ENCODE measurements at places on chromosomes 3 and 15.

DNA sequence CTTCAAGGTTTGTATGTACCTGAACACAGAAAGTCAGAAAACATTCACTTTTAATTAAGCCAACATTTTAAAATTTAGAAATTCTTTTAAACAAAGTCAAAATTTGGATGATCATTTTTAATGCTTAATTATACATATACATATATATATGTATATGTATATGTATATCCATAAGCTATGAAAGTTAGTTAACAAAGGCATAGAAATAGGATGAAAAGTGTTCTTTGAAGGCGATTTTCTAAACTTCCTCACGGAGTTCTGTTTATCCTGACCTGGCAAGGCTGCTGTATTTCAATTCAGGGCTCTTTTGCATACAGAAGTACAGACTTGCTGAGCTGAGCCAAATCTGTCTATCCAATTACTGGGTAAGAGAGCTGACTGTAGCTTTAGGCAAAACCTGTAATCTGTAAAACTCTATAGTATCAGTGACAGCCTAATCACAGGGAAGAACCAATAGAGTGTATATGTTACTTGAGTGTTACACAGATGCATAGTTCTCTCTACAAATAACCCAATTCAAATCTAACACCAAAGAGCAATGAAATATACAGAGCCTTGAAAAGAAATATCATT, 32.1 kb upstream of the THRB start:
- no peak for DNase-seq

GRCh38 chr3:95721938-95722337, 1092.5 kb upstream of the EPHA6 start:
- no peak for DNase-seq

GRCh38 chr3:197880491-197881269, 69.3 kb upstream of the RPL35A start:
- DNase-seq, result no peak

DNA sequence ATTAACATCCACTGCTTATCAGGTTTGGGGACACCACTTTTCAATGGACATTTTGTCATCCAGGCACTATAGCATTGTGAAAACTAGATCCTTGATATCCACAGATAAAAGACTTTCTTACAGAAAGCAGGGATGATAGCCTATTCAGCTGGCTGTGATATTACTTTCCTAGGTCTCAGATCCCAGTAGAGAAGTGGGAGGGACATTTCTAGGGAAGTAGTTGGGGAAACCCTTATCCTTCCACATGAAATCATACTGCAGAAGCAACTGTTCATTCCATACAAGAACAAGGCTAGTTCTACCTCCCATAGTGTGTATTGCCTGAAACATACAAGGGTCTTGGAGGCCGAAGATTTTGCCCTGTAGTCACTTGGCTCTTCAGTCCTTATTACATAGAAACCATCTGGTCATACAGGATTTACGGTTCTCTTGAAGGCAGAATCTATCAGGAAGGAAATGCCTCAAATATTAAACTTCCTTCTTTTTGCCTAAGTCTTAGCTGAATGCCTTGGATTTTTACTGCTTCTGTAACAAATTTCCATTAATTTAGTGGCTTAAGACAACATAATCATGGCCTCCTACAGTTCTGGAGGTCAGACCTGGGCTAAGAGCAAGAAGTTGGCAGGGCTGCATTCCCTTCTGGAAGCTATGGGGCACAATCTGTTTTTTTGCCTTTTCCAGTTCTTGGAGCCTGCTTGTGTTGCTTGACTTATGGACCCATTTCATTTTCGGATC, 119.4 kb downstream of the ECT2 start:
- no peak for DNase-seq

DNA sequence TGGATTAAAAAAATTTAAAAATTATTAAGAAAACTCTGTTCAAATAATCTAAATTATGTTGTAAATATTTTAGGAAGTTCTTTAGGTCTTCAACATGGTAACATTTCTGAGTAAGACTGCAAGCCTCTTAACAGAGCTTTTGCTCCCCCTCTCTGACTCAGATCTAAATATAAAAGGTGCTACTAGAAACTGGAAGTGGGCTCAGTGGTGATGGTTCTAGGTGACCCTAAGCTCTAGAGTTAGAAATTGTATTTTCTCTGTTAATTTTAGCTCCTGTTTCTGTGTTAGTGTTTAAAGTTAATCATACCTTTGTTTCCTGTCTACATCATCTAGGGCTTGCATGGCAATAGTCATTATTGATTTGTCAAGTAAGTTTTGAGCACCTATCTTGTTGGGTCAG, 159.9 kb upstream of the MEIS2 start:
- DNase-seq, result no peak

DNA sequence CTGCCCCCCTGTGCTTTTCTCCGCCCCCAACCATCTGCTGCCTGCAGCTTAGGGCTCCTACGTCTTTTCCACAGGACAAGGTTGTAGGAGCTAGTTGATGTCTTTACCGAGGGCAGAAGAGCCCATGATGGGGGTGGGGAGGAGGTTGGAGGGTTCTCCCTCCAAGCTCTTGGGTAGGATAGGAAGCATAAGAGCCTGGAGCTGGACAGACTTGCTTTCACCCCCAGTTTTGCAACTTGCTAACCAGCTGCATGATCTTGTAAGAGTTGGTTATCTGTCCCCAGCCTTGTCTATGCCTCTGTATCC, 856 bp downstream of the ABCF3 start:
- DNase-seq, result no peak

DNA sequence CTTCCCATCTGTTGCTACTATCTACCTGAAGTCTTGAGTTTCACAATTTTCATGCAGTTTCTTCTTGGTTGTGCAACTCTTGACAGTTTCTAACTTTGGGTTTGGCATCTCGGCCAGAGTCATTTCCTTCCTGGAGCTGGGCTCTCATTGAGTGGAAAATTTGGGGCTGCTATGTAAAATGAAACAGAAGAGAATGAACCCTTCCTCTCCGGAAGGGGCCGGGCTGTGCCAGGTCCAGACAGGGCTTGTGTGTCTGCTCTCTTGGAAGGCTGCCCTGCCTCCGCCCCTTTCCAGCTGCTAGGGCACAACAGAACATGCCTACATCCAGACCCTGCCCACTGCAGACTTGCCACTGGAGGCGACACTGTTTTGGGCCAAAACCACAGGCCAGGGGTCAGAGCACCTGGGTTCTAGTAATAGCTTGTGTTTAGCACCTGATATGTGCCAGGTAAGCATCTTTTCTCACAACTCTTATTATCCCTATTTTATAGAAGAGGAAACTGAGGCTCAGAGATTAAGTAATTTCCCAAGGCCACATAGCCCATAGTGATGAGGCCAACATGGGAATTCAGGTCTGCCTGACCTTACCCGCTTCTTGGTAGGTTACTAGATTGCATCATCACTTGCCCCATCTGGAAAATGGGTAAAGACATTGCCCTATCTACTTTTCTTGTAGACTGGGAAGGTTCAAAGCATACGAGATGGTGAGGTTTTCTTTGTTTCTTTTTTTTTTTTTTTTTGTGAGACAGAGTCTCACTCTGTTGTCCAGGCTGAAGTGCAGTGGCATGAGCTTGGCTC, 25.0 kb downstream of the IRAK2 start:
- no peak for DNase-seq

DNA sequence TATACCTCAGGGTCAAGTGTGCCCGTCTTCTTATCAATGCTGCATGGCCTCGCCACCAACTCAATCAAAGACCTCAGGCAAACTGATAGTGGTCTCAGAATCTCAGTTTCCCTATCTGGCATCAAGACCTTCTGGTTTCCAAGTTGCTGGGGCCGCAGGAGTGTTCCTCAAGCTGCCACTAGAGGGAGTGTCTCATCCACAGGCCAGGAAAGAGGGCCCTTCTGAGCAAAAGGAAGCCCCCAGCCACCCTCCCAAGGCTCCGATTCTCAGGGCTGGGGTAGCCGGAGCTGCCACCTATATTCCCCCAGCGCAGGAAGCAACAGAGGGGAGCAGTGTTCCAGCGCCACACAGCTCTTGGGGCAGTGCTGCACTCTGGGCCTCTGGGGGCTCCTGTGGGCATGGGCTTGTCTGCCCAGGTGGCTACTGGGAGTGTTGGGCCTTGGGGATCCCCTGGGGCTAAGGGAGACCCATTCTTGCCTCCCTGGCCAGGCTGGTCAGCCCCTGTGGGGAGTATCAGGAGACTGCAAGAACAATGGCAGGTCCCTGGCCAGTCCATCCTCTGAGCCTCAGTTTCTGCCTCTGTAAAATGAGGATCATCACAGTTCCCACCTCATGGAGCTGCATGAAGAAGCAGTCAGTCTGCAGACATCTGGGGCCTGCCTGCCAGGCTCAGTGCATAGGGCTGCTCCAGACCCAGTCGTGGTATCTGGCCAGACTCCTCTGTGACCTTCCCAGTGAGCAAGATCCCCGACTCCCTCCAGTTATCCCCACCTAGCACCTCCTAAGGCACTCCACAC, 23.4 kb upstream of the SEC13 start:
- DNase-seq, result no peak

DNA sequence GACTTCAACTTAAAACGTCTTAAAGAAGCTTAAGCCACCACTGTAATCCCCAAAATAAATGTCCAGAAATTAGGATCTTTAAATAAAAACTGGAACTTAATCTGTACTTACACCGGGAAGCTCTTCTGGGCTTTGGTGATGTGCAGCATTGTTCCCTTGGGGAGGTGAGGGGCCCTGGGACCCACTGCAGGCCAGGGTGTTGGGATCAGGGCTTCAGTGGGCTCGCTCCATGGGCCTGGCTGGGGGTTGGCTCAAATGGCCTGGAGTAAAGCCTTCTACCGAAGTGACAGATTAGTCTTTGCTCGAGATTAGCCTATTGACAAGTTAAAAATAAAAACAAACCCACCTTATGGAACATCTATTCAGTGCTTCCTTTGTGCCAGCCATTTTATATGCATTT, 6.1 kb upstream of the RNU6-1 start:
- no peak for DNase-seq

- no peak for DNase-seq
Measured at GRCh38 chr3:66527246-66527645, 26.4 kb upstream of the LRIG1 start.

GRCh38 chr3:157115069-157116006, 44.6 kb downstream of the CCNL1 start:
- DNase-seq, result no peak

DNA sequence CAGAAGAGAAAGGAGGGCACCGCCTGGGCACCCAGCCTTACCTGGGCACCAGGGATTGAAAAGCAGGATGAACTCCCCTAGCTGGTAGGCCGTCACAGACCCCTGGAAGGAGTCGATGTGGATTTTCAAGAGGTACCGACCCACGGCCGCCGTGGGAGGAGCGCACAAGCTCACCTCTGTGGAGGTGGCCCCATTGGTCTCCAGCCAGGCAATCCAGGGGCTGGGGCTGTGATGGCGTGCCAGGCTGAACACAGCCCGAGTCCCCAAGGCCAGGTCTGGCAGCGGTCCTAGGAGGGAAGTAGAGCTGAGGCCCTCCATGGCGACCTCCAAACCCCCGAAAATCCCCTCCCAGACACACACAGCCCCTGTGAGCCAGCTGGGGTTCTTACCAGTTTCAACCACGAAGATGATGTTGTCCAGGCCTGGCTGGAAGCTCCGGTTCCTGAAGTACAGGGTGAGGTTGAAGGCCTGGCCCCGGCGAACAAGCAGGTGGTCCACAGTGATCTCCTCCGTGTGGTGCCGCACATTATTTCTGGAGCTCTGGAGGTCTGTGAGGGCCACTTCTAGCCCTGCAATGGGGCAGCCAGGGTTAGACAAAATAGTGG, 6.6 kb downstream of the TGM5 start:
- DNase-seq, result no peak

- DNase-seq, result no peak
Measured at GRCh38 chr15:91132079-91132478, 32.0 kb downstream of the SV2B start.

- DNase-seq, result no peak
Measured at GRCh38 chr3:27553886-27554540, 69.8 kb upstream of the SLC4A7 start.

DNA sequence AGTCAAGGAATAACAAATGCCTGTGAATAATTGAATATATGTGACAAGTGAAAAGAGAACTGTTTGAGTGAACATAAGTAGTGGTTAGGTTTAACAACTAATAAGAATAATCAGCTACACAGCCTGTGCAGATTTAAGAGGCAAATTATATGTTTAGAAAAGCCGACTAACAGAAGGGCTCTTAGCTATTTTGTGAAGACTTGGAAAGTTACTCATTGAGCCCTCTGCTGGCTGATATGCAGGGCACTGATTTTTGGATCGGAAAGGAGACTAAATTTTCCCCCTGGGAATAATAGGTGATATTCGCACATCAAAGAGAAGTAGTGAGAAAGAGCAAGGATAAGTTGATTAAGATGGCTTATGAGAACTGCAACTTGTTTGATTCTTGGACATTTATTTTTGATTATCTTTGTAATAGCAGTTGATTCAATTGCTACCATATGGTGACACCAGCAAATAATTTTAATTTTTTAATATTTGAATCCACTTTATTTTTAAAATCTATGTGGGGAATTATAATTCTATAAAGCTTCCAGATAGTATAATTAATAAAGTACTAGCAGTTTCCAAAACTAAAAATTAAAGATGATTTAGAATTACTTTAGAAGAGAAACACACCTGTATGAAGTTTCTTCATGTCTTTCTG, 156.2 kb downstream of the NLGN1 start:
- DNase-seq, result no peak

- DNase-seq, result no peak
Measured at GRCh38 chr3:122464659-122465058, 48.8 kb upstream of the WDR5B start.

DNA sequence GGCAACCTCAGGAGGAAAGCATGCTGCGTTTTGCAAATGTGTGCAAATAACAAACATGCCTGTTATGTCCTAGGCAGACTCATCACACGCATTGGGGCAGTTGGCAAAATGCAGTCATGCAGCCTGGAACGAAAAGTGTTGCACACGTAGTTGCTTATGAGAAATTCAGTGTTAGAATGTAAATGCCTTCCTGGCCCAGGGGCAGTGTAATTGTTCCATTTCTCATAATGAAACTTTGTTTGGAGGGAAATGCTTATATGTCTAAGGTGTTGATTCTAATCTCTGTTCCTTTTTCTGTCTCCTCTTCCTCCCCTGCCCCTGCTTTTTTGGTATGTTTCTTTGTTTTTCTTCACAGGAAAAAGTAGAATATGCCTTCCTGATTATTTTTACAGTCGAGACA, 156.0 kb downstream of the CACNA1D start:
- no peak for DNase-seq

GRCh38 chr15:101277943-101278564, 769 bp upstream of the SELENOS start:
- DNase-seq, result no peak

GRCh38 chr15:81763304-81763703, 282.5 kb downstream of the MEX3B start:
- DNase-seq, result no peak

- no peak for DNase-seq
Measured at GRCh38 chr3:30826531-30826942, 67.9 kb downstream of the GADL1 start.

DNA sequence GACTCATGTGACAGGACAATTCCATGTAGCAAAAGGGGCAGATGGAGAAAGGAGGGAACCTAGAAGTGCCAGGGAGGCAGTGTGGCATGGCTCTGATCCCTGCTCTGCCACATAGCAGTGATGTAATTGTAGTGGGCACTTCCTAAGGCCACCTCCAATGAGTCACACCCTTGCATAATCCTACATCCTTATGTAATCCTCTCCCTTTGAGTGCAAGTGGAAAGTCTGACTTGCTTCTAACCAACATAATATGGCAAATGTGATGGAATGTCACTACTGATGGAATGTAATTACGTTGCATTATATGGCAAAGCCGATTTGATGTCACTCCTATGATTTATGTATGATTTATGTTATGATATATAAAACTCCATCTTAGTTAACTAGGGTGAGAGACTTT, 72.9 kb upstream of the ATP2C1 start:
- no peak for DNase-seq

- no peak for DNase-seq
Measured at GRCh38 chr3:183506674-183507320, 48.7 kb downstream of the KLHL6 start.

GRCh38 chr3:16369885-16370284, 104.9 kb downstream of the OXNAD1 start:
- DNase-seq, result no peak
